ENCODE measurements at places on chromosomes 2 and 18.

GRCh38 chr2:133331436-133331835 is 236.8 kb downstream of the NCKAP5 start:
- DNase-seq: no peak

GRCh38 chr18:24795129-24795528 is 334.7 kb downstream of the HRH4 start:
- DNase-seq: no peak

DNA sequence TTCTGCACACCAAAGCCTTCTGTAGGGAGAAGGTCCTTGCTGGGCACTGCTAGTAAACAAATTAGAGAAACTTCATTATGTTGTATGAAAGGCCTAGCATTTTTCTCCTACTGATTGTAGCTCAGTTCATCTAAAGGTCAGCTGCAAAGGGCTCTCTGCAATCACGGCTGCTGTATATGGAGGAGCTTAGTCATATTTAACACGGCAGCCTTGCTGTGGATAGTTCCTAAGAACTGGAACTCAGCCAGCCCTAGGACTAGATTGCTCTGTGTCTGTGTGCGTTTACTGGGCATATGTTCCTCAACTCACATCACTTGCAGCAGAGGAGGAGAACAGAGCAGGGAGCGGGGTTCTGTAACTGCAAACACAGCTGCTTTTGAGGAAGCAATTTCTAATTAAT is 1103.9 kb upstream of the KLHL29 start:
- no peak for DNase-seq

- DNase-seq: no peak
Measured at GRCh38 chr2:176405477-176405876, 136.2 kb downstream of the MTX2 start.

DNA sequence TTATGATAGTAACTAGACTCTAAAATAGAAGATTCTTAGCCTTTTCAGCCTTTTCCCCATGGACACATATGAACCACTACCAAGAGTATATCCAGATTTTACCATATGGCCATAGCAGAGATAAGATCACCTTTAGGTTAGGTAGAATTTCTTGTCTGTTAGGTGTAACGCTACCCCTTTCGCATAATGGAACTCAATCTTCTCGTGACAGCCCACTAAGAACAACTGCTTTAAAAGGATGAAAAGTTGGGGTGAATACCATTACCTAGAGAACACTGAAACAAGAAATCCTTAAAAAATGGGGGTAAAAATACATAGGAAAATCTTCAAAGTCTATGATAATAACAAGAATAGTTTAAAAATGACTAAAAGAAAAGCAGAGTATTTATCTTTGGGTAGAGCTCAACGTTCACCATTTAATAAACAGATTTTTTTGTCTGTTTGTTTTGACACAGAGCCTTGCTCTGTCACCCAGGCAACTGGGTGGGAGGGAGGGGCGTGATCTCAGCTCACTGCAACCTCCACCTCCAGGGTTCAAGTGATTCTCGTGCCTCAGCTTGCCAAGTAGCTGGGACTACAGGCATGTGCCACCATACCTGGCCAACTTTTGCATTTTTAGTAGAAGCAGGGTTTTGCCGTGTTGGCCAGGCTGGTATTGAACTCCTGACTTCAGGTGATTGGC is 67.2 kb downstream of the VIL1 start:
- DNase-seq: no peak

DNA sequence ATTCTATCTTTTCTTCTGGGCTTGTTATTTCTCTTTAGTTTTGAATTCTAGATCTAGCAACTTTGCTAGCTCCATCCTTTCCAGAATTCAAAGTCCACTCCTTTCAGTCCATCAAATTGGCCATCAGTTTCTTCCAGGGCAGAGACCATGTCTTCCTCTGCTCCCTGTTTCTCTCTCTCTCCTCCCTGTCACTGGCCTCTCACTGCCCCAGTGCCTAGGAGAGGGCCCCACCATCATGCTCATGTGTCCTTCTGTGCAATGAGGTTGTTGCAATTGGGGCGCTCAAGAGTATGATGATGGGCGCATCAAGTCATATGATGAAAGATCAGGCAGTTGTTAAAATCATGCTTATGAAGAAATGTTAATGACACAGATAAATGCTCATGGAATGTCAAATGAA is 159.2 kb upstream of the HS6ST1 start:
- DNase-seq: no peak

DNA sequence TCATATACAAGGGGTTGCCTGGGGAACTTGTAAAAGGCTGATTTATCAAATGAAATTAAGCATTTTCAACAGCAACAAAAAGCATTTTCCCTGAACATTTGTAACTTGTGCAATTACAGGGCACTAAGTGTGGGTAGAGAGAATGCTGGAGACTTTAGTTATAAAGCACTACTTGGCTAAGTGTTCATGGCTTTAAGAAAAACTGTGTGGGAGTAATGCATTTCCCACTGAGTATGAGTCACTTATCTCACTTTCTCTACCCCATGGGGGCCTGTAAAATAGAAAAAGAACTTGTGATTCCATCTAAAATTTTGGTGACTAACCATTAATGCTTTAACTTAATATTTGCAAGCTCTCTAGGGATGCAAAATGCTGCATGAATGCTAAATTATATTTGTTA is 193.4 kb downstream of the CCDC102B start:
- DNase-seq: no peak

- DNase-seq: no peak
Measured at GRCh38 chr2:58146707-58147106, 94.4 kb downstream of the FANCL start.

DNA sequence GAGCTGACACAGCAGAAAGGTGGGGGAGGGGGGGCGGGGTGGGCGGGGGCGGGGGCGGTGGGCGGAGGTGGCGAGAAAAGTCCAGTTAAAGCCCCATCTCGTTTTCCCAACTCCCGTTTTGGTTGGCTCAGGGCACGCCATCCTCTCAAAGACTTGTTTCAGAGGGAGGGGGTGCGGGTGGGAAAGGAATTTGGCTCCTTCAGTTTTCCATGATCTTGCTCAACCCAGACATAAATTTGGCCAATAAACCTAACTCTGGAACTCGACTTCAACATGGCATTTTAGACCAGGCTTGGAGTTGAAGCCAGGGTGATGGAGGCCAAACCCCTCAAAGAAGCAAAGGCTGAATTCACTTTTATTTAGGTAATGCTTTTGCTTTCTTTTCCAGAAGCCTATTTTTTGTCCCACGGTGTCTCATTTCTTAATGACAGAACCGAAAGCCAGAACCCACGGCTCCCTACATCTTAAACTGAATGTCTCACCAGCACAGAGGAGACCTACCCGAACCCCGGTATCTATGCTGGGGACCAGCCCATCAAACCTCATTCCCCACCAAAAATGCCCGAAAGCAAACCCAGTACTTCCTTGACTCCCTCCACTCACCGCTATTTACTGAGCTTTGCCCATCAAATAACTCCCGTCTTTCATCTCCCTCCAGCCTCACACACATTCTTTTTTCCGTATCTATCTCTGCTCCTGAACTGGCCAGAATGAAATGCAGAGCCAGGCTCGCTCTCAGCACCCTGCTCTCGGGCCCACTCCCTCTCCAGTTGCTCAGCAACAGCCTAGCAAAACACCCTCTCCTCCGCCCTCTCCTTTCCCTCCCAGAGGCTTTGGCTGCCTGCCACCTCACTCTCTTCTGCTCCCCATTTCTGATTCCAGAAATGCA is 4.3 kb downstream of the IGFBP5 start:
- no peak for DNase-seq

DNA sequence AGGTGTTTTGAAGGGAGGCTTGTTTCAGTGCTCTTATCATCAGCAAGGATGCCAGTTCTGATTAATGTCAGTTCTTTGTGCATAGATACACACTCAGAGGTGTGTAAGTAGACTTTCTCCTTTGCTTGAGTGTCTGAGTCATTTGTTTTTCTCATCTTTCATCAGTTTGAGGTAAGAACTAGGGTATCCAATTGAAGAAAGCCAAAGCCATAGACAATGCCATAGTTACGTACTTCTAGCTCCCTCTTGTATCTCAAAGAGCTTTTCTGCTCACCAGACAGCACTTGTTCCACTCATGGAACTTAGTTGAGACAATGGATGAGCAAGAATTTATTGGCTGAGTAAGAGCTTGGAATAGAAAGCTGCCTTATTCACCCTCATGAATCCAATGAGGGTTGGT is 520.1 kb downstream of the PIK3C3 start:
- DNase-seq: no peak

- DNase-seq: no peak
Measured at GRCh38 chr2:101064868-101065549, 62.9 kb downstream of the RPL31 start.

GRCh38 chr2:186459009-186459408 is 27.1 kb upstream of the ZC3H15 start:
- DNase-seq: no peak

Measured in stimulated activated effector memory CD8-positive, alpha-beta T cell treated with anti-CD3 and anti-CD28 coated beads, Interleukin-12 subunit alpha, Interleukin-12 subunit beta, amount 100 ng/mL, for 72 hours (primary cell).